Endothelial cell of umbilical vein (primary cell): ENCODE measurements at places on chromosomes 11 and 22.

- DNase-seq = no peak
Measured at GRCh38 chr22:35124691-35125219, 58.8 kb downstream of the ISX start.

DNA sequence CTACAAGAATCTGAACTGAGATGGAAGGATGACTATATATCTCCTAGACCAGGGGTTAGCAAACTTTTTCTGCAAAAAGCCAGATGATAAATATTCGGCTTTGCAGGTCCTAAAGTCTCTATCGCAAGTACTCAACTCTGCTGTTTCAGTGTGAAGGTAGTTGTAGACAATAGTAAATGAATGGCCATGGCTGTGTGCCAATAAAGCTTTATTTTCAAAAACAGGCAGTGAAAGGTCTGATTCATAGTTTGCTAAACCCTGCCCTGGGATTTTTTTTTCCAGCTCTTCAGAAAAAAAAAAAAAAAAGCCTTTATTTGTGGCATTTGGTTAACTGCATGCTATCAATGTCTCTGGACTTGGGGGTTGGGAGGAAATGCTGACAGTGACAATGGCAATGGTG, 37.5 kb downstream of the FAM227A start:
- DNase-seq = no peak

GRCh38 chr11:112162761-112163546, 940 bp downstream of the IL18 start:
- no peak for DNase-seq

- no peak for DNase-seq
Measured at GRCh38 chr11:124749912-124750311, 2.1 kb downstream of the VSIG2 start.

GRCh38 chr22:22720724-22721261, 76.4 kb downstream of the GGTLC2 start:
- no peak for DNase-seq

- DNase-seq = no peak
Measured at GRCh38 chr11:70742553-70743291, 344.4 kb downstream of the CTTN start.

DNA sequence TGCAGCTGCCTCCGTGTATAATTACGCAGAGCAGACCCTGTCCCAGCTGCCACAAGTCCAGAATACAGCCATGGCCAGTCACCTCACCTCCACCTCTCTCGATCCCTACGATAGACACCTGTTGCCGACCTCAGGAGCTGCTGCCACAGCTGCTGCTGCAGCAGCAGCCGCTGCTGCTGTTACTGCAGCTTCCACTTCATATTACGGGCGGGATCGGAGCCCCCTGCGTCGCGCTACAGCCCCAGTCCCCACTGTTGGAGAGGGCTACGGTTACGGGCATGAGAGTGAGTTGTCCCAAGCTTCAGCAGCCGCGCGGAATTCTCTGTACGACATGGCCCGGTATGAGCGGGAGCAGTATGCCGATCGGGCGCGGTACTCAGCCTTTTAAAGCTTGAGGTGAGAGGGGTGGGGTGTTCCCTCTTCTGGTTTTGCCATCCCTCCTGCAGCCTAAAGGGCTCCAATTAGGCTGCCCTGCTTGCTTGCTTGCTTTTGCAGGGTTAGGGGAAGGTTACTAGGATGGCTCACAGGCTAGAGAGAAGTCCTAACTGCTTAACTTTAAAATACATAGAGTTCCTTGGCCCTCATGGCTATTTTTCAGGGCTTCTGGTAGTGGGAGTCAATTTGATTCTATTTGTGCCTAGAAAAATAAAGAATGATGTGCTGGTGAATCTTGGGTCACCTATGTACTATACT, 5.4 kb downstream of the RBM4 start:
- DNase-seq = no peak

GRCh38 chr11:24872186-24872585, 375.3 kb downstream of the LUZP2 start:
- DNase-seq = no peak

- DNase-seq = no peak
Measured at GRCh38 chr11:16790486-16791190, 52.2 kb downstream of the C11orf58 start.

- no peak for DNase-seq
Measured at GRCh38 chr11:46616551-46617133, 385 bp downstream of the HARBI1 start.

- no peak for DNase-seq
Measured at GRCh38 chr11:44855493-44855849, 95.2 kb downstream of the TP53I11 start.

GRCh38 chr11:17431139-17431538, 42.7 kb upstream of the KCNJ11 start:
- no peak for DNase-seq

DNA sequence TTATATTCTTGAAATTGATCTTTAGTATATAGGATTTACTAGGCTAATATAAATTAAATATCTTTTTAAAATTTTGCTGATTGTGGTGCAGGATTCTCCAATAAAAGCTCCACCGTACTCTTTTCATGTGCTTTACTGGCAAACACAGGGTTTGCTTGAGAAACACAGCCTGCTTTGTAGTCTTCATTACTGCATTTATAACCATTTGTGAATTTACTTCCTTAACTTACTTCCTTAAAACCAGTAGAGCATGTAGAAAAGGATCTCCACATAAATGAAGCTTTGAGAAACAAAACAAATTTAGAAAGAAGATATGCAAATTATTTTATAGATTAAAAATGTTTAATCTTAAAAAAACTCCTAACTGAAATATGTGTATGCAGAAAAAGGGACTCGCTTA, 28.8 kb downstream of the SWAP70 start:
- no peak for DNase-seq
